ENCODE measurements at places on chromosomes 4 and X.

GRCh38 chr4:157804986-157805385 is 367.8 kb downstream of the GASK1B start:
- DNase-seq: no peak

DNA sequence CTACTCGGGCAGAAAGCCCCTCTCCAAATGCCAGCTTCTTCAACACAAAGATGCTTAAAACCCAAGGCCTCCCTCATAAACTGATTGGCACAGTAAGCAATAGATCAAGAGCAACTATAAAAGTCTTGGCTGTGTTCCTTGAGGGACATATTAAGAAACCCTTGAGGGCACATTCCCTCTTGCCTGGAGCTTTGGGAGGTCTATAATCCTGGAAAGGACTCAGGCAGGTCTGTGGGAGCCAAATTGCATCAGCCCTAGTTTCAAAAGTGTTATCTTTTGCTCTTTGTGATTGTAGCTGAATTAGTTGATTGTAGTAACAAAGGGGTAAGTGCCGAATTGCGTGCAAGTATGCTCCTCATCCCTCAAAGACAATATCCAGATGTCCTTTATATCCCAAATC is 18.6 kb upstream of the SETD7 start:
- no peak for DNase-seq

GRCh38 chrX:108731153-108731552 is 5.2 kb downstream of the IRS4 start:
- DNase-seq: no peak

GRCh38 chrX:130607431-130607830 is 205.6 kb downstream of the RBMX2 start:
- DNase-seq: no peak

DNA sequence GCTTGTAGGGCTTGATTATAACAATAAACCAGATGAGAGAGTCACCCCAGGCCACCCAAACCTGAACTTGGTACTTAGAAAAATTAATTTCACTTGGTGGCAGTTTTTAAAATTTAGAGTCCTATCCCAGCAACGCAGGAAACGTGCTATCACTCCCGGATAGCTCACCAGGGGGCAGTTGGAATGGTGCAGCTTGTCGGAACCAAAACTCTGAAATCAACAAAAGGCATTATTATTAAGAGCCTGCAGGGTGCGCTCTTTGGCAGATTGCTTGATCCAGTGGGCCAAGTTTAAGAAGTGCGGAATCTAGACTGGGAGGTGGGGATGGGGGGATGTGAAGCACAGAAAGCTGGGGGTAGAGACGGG is 2.4 kb downstream of the FRAS1 start:
- DNase-seq: peak; percentile 79

GRCh38 chr4:187782286-187782824 is 213.2 kb upstream of the ZFP42 start:
- DNase-seq: no peak

DNA sequence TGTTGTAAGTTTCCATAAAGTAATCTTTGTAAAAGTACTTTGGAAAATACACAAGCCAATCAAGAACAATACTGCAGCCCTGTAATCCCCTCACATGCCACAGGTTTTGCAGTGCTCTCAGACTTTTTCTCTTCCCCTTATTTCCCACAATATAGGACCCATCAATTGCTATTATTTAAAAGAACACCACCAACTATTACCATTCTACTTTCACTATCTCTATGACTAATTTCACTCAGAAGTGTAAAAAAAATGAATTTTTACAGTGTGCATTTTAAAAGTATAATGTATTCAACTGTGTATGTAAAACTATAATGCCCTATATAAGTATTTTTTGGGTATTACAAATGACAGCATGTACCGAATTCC is 1.7 kb downstream of the ATP8A1 start:
- no peak for DNase-seq

DNA sequence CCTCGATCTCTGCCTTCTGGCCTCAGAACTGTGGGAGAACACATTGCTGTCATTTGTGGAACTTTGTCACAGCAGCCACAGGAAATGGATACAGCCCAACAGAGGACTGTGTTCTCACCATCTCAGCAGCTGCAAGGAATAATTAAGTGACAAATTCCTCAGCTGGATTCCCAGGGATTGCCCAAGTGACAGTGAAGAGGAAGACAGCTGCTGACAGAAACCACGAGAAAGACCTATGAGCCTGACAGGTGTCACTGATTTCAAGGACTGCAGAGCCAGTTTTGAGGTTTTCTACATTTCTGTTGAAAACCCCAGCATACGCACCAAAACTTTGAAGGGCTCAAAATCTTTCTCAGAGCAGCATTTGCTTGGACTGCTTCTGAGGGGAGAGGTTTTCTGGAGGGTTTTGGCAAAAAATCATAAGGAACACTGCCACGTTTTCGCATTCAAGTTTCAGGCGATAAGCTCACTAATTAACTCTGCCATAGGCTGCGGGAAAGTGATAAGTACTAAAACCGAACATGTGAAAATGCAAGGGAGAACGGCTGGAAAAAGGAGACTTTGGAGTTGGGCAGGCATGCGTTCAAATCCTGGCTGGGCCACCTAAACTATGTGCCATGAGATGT is 88.8 kb downstream of the DRD5 start:
- no peak for DNase-seq

- no peak for DNase-seq
Observed at GRCh38 chrX:75045369-75045768, 110.7 kb downstream of the ABCB7 start.

DNA sequence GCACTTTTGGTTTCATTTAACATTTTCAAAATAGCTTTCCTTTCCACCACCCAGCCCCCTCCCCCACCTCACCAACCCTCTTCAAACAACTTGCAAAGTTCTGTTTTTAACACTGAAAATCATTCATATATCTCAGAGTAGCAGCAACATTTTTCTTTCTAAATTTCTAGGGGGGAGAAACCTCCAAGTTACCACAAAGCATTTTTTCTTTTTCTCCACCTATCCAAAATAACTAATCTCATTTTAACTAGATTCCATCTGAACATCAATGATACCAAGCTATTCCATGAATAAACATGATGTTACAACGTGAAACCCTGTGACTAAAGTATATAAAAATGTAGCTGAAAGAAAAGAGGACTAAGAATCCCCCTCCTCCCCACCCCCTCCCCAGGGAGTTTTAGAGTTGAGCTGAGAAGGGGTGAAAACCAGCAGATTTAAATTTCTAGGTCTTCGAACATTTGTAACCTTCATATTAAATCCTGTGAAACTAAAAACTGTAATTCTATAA is 5.2 kb downstream of the LDB2 start:
- DNase-seq: no peak

DNA sequence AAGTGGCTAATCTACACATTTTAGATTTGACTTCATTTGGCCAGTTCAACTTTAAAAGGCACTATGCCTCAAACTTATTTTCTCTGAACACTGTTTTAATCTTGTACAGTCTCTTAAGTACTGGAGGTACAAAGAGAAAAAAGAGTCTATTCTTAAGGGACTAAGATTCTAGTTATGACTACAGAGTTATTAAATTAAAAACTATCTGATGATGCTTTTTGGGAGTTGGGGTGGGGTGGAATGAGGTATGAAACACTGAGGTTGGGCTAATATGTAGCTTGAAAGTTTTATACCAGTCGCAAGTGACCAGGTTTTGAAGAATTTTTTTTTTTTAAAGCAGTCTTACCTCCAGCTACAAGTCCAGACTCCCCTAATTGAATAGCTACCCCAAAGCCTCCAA is 17.7 kb upstream of the GPR34 start:
- DNase-seq: no peak

DNA sequence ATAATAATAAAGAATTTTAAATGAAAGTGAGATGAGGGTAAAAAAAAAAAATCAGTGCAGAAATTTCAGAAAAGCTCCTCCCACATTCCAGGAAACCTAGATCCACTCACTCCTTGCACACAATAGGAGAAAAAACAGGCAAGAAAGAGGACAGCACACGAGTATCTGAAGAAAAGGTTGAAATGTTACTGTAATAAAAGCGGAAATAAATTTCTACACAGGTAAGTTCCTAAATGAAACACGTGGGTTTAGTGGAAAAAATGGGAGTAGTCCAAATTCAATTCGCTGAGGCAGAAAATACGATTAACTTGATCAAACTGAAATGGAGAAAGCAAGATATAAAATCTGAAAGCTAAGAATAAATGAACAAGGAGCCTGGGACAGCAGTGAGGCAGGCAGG is 2.0 kb upstream of the ACE2 start:
- no peak for DNase-seq

DNA sequence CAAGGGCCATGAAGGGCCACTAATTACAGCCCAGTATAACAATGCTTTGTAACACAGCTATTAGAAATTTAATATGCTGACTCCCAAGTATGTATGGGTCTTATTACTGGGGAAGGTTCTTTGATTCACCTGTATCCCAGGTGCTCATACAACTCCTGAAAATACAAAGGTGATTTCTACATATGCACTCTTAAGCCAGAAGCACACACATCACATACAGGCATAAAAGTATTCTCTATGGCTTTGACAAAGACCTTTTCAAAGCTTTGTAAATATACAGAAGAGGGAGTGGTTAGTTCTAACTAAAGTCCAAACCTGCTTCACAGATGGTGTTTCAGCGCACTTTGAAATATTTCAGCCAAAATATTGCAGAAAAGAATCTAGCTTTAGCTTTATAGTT is 191.5 kb downstream of the SNCA start:
- DNase-seq: no peak

- no peak for DNase-seq
Observed at GRCh38 chrX:68112321-68112720, 321.0 kb downstream of the OPHN1 start.

DNA sequence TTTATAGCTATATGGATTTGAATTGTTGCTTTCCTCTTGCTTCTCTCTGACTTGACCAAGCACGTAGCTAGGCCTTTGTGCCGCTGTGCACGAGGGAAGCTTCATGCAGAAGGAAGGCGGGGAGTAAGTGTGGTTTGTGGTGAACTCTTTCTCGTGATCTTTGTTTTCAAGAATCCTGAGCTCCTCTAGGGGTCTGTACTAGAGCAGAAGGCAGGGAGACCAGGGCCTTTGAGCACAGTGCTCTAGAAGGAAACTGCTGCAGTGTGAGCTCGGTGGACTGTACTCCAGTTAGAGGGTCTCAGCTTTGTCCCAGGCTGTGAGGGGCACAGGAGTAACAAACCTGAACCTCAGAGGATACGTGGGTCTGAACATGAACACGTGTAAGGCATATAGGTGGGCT is 49.0 kb downstream of the AGA start:
- DNase-seq: no peak

DNA sequence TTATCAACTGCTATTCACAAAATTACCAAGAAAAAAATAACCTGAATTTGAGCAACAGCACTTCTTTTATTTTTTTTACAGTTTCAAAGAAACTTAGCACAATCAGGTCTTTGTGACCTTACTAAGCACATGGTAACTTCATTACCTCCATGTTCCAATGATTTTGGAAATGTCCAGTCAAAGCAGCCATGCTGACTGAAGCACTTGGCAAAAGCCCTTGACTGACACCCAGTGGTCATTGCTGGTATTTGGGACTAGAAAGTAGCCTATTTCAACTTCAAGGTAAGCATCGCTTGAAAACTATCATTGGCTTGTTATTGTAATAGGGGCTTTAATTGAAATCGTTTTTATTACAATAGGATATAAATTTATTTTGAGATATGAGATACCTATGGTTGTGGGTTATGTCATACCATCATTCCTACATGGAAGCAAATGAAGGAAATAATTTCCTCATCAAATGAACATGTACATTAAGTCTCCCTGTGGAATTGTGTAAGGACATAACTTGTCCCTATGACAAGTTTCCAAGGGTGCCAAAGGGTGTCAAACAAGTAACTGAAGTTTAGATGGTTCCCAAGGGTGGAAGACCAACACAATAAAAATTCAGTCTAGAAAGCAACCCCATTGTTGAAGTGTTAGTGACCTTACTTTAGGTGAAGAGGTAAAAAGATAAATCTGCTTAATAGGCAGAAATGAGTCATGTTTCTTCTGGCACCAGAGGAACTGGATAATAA is 15.2 kb upstream of the ANXA10 start:
- DNase-seq: peak; percentile 49

DNA sequence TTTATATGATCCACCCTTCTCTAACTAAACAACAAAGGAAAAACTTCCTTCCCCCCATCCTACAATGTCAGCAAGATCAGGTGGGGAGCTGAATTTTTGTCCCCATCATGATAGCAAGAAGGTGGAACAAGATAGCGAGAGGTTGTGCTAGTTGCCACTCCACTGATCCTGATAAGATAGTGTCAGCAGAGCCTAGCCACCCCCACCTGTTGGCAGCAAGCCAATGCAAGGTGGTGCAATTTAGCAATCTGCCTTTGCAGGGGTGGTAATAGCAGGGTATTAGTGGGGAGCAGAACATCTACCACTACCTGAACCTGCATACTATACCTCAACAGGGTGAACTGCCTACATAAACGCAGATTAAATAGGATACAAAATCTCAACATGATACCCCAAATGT is 80.2 kb upstream of the MAMLD1 start:
- DNase-seq: no peak

GRCh38 chr4:8131826-8132225 is 26.8 kb downstream of the ABLIM2 start:
- DNase-seq: no peak

DNA sequence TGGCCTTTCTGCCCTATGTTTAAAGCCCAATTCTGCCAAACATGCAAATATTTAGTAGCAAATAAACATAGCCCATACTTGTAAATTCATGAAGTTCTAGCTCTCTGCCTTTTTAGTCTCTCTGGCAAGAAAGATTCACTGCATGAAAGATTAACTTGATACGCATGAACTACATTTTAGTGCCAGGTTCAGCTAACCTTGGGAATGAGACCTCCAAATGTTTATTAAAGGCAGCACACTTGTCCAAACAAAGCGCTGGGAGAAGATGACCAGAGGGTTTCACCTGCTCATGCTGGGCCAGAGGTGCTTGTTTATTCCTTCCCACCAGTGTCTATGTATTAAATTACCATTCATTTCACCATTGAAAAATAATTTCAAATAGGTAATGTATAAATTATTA is 44.5 kb upstream of the IL1RAPL1 start:
- DNase-seq: no peak

DNA sequence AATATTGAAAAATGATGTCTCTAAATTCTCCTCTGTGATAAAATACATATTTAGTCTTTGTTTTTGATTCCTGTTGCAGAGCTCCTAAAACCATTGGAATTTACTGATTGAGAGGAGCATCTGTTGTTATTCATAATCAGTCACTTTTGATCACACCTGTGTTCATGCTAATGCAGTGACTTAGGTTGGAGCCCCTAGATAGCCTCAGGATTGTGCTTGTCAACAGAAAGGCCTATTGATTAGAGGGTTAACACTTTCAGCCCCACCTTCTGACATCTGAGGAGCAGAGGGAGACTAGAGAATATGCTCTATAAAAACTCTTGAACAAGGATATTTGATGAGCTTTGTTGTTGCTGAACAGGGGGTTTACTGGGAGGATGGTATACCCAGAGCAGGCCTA is 409.5 kb upstream of the ADGRL3 start:
- DNase-seq: no peak

GRCh38 chr4:338759-339097 is 1.1 kb downstream of the ZNF141 start:
- no peak for DNase-seq
